ENCODE measurements at places on chromosomes 3 and 15. TPM values are rescaled to one million over a fixed set of nuclear protein-coding genes. Genes with fewer than 3 reads are reported as not detected.

- no peak for DNase-seq
These were observed 6.3 kb downstream of the CAV3 start for GRCh38 chr3:8739757-8740504.

Gene TMIE
- total RNA-seq: not detected

DNA sequence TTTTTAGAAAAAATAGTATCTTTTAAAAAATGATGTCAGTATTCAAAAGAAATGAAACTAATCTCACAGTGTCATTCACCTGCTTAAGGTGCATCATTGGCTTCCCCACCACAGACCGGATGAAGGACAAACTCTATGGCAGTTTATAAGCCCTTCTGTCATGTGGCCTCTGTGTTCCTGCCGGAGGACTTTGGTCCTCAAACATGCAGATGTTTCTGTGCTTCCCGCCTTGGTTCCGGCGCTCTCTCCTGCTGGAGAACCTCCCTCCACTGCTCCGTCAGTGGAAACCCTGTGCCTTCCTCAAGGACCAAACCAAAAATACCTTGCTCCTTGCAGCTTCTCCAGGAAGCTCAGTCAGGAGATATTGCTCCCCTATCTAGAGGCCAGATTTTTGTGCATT is 326.3 kb downstream of the UACA start:
- DNase-seq: no peak

Gene BLM
- total RNA-seq: 4.1 TPM
